ENCODE measurements at places on chromosomes 6 and 20.

GRCh38 chr6:137717074-137718073 is 149.7 kb upstream of the TNFAIP3 start:
- DNase-seq = peak; percentile 69

DNA sequence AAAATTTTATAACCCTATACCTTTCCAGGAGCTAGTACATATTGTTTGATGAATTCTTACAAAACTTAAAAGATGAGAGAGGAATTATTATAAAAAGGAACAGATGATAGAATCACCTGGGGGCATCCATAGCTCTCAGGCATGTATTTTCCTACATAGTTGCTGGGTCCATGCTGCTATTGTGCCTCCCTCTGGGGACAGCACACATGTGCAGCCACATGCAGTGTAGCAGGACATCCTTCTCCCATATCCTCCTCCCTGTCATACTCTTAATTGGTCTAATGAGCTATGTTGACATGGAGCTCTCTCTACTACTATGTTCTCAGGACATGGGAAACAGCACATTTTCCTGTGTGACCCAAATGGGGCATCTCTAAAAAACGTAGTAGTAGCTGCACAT is 898.2 kb upstream of the MAP3K7 start:
- DNase-seq = no peak

- DNase-seq = no peak
Observed at GRCh38 chr20:24837781-24838450, 111.2 kb upstream of the CST7 start.

- no peak for DNase-seq
Observed at GRCh38 chr6:324729-325125, 32.4 kb downstream of the DUSP22 start.

DNA sequence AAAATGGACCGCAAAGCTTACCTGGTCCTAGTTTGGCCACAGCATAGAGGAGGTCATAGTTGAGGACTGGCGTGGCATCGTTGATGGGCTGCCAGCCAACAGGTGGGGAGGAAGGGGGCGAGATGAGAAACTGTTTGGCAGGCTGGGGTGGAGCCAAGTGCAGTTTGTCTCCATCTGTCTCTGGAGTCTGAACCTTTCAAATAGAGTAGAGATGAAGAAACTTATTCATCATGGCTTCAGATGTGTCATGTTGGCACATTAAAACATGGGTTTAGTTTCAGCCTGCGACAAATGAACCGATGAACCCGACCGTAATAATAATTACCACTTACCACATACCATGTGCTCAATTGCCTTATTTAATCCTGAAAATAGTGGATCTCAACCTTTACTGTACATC is 75.9 kb upstream of the ENPP5 start:
- DNase-seq = no peak

GRCh38 chr6:103175056-103175455 is 1684.7 kb downstream of the HACE1 start:
- no peak for DNase-seq

All from PC-9 (cell line).